Astrocyte (in vitro differentiated cells and primary cell): ENCODE measurements at places on chromosomes 16 and 17. TPM values are rescaled to one million over a fixed set of nuclear protein-coding genes. Genes with fewer than 3 reads are reported as not detected.
A peak's percentile ranks its signal among the peaks of the same experiment; 100 is the strongest.

Gene SP6
- total RNA-seq, result 1.3 and 1.6 TPM in 2 replicates

Gene CCL22
- total RNA-seq, result not detected in 2 replicates

Gene HOXB5
- total RNA-seq, result not detected in 2 replicates

Gene CSH2
- 4.3 and 5.8 TPM in 2 replicates for total RNA-seq

Gene C17orf50
- not detected in 2 replicates for total RNA-seq

DNA sequence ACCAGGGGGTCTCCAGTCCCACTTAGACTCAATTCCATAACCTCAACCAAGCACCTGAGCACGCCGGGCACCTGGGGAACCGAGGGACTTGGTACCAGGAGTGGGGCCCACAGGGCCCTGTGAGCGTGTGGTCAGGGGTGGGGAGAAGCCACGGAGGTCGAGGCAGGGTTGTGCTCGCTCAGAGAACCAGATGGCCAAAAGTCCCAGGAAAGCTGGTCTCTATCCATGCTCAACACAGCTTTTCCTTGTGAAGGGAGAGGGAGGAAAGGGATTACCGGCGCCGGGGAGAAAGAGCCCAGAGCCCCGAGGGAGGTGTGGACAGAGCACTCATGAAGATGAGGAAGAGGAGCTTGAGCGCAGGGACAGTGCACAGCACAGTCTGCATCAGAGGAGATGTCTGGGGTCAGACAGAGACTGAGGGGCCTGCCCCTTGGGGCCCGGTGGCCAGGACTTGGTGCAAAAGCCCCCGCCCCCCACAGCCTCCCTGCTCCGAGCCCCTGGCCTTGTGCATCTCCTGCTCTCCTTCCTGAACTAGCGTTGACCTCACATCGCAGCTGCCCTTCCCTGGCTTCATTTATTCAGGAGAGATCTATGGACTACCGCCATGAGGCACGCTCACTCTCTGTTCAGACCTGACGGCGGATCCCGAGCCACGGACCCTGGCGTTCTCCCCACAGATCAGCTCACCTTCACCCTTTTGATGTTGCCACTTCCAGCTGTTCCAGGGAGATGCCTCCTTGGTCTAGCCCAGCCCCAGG is 355.4 kb upstream of the TNRC6C start:
- H3K36me3 ChIP-seq, result no peaks in the 10 kb centered on the region
- H3K4me1 ChIP-seq, result peaks cover 11% of the 10 kb centered on the region
- H3K27me3 ChIP-seq, result peaks cover 7% of the 10 kb centered on the region
- DNase-seq, result no peak
- no peak overlapping the region for H3K4me3 ChIP-seq

DNA sequence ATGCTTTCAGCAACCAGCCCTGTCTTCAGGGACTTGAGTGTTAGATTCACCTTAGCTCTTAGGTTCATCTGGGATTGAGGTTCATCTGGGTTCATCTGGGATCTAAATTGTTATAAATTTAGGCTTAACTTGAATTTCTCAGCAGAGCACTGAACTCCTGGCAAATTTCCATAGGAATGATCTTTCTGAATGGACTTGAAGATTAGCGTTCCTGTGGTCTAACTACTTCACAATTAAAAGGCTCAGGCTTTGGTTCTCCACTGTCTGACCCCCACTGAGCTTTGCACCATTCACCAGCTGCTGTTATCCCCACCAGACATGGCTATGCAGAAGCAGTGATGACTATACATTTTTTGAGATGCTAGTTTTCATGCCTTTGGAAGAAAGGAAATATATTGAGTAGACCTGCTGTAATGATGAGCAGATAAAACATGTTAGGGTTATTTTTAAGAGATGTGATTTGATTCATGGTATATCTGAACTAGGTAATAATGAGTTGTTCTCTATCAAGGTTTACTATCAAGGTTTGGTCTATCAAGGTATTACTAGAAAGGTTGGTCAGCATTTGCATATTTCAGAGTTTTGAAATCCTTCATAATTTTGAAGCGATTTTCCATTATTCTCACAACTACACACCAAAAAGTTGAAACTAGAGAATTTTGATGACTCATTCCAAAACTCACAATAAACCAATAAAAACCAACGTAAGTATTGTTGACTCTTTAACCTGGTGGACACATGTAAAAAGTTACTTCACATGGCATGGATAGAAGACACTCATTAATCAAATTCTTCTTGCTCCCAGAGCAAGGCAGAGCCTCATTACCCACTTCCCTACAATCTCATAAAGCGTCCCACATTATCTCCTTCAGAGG is 71.7 kb downstream of the SNX11 start:
- no peak overlapping the region for H3K4me3 ChIP-seq
- peaks cover 13% of the 10 kb centered on the region for H3K27me3 ChIP-seq
- peak; percentile 59 for DNase-seq
- no peak overlapping the region for H3K27ac ChIP-seq
- H3K36me3 ChIP-seq, result no peaks in the 10 kb centered on the region
- peaks cover 15% of the 10 kb centered on the region for H3K4me1 ChIP-seq

- H3K27ac ChIP-seq, result peak overlapping the region; percentile 57
- no peaks in the 10 kb centered on the region for H3K27me3 ChIP-seq
- H3K4me1 ChIP-seq, result peaks cover 23% of the 10 kb centered on the region
- no peak for DNase-seq
Measured at GRCh38 chr17:83056583-83057396, 22.6 kb upstream of the METRNL start.

- peaks cover 8% of the 10 kb centered on the region for H3K36me3 ChIP-seq
- no peak overlapping the region for H3K4me3 ChIP-seq
- no peak for DNase-seq
- H3K27me3 ChIP-seq, result no peaks in the 10 kb centered on the region
Measured at GRCh38 chr16:84574191-84574590, 43.7 kb downstream of the COTL1 start.

DNA sequence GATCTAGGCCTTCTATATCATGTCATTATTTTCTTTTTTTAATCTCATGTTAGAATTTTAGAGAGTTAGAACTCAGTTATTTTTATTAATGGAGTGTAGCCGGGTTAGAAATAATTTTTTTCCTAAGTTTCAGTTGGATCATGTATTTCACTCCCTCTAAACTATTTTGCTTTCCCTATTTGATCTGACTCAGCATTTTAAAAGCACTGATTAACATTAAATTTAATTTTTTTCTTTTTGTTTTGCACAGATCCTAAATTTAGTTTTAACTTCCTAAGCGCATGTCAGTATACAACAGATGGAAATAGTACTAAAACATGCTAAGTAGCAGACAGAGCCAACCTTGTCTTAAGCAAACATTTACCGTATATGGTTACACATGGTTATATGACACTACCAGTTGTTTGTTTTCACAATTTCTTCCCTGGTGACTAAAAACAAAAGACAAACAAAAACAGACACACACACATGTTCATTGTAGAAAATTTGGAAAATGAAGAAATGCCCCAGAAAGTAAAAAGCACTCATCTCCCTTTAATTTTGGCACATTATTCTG is 33.6 kb upstream of the RAB11FIP4 start:
- no peaks in the 10 kb centered on the region for H3K27me3 ChIP-seq
- H3K4me1 ChIP-seq, result no peaks in the 10 kb centered on the region
- no peak overlapping the region for H3K4me3 ChIP-seq

DNA sequence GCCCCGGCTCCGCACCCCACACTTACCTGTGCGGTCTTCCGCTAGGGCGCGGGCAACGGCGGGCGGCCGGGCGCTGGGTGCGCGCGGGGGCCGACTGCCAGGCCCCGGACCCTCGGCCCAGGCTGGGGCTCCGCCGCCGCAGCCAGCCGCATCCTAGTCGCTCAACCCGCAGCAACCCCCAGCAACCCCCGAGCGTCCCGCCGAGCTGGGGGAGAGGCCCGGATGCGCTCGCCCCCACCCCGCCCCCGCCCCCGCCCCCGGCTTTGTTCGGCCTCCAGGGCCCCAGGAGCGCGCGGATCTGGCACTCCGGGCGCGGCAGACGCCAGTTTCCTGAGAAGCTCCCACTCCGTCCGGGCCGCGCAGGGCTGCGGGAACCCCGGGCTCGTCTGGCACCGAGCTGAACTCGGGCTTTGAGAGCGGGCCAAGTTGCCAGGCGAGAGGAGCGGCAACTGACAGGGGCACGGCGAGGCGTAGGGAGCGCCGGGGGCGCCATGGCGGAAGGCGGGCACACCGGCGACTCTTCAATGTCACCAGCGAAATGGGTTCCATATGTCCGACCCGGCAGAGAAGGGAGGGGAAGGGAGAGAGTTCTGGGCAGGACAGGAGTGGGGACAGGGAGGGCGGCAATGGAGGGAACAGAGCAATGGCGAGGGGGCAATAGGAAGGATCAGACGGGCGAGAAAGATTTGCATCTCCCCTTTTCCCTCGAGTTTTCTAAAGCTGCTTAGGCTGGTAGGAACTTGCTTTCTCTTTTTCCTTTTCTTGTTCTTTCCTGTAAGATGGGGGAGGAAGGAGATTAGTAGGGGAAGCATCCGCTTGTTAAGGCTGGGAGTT is 13.7 kb downstream of the HOXB4 start:
- peaks cover 85% of the 10 kb centered on the region for H3K27me3 ChIP-seq
- no peaks in the 10 kb centered on the region for H3K36me3 ChIP-seq
- DNase-seq, result no peak
- H3K4me3 ChIP-seq, result peak overlapping the region; percentile 58
- H3K4me1 ChIP-seq, result peaks cover 24% of the 10 kb centered on the region

GRCh38 chr17:47276868-47277267 is 23.2 kb downstream of the ITGB3 start:
- peak overlapping the region; percentile 71 for H3K27ac ChIP-seq
- H3K4me3 ChIP-seq, result no peak overlapping the region
- H3K4me1 ChIP-seq, result peaks cover 55% of the 10 kb centered on the region
- peak; percentile 73 for DNase-seq
